Anterior cingulate cortex (tissue), 58 donors: ENCODE measurements at places on chromosomes 16 and 17.

GRCh38 chr17:49598918-49599317 lies 23.2 kb downstream of the NXPH3 start:
- no peak for DNase-seq

GRCh38 chr17:47159315-47159714 lies 29.8 kb downstream of the CDC27 start:
- no peak for DNase-seq

- DNase-seq, result no peak
These were observed 13.5 kb downstream of the SUPT6H start for GRCh38 chr17:28675490-28675889.

DNA sequence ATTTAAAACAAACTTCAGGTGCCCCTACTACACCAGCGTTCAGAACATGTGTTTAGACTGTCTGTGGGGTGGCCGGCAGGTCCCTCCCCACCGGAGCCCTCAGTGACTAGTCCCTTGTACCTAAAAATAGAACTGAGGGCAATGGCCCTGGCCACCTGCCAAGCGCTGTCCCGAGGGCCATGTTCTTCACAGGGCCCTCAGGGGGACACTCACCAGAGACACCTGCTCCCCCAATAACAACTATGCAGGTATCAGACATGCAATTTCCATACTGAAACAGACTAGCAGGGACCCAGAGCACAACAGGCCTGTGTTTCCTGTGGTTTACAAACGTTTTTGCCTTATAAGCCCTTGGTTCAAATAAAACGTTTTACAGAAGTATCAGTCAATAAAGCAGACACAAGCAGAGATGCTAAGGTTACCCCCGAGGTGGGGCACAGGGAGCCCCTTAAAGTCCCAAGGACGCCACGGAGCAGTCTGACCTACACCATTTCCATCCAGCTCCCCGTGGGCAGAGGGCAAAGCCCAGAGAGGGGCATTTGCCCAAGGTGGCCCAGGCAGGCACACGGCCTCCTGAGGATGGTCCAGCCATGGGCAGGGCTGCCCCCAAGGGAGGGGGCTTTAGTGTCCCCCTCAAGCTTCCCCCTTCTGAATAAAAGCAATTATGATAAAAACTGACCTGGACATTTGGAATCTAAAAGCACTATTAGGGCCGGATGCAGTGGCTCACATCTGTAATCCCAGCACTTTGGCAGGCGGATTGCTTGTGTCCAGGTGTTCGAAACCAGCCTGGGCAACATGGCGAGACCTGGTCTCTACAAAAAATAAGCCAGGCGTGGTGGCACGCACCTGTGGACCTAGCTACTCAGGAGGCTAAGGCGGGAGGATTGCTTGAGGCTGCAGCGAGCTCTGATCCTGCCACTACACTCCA lies 896 bp upstream of the MYLK3 start:
- DNase-seq, result no peak

GRCh38 chr16:77133706-77134105 lies 57.3 kb upstream of the MON1B start:
- no peak for DNase-seq

DNA sequence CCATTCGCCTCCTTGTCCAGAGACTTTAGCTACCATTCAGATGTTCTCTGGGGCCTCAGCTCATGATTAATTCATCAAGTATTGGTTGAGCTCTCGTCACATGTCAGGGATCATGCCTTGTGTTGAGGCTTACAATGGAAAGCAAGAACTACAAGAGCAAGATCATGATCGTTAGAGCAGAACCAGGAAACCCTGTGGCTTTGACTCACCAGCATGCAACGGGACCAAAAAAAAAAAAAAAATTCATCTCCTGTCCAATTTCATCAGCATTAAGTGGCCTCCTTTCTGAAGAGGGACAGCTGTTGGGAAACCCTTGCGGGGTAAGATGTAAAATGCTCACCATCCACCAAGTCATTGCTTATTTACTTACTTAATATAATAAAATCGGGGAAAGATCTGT lies 12.1 kb upstream of the USP10 start:
- no peak for DNase-seq

- DNase-seq, result no peak
These were observed 58.2 kb downstream of the PECAM1 start for GRCh38 chr17:64332502-64332901.

- no peak for DNase-seq
These were observed 34.9 kb downstream of the PRKCA start for GRCh38 chr17:66337268-66337667.

- DNase-seq, result no peak
These were observed 10.8 kb downstream of the IGFBP4 start for GRCh38 chr17:40453881-40454612.

DNA sequence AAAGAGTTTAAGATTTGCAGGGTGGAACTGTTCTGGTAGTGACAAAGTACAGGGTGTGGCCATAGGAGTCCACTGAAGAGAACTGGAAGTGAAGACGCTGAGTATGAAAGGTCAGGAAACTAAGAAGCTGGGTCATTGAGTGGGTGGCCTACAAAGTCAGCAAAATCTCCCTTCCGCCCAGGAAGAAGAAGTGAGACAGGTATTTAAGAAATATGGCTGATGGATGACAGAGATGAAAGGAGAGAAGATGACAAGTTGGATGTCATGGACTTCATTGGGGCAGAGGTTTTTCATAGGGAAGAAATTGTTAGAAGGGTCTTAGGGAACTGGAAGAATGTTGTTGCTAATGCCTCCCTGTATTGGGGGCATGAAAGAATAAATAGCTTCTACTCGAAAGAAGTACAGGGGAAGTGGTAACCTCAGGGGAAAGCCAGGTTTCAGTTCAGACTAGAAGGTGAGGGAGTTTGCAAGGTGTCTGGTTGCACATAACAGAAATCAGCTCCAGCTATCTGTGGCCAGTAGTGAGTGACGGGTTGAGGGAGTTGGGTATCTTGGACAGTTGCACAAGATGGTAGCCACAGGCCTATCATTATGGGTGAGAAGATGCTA lies 33.6 kb upstream of the MED13 start:
- DNase-seq, result no peak

GRCh38 chr16:53565296-53565863 lies 62.4 kb upstream of the AKTIP start:
- DNase-seq, result no peak

DNA sequence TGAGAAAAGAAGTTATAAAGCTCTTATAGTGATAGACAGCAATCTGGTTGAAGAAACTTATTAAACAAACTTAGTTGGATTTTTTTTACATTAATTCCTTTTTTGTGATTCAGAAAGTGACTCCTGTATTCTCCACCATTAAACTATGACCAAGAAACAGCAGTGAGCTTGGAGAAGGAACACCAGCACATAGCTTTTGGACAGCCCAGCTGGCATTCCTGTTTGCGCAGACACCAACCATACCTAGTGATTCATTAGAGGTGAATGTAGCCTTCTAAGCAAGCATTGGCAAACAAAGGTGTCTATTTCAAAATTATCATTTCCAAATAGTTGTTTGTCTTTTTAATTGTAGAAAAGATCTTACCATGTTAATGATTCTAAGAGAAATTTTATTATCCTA lies 94.4 kb downstream of the STXBP4 start:
- no peak for DNase-seq

DNA sequence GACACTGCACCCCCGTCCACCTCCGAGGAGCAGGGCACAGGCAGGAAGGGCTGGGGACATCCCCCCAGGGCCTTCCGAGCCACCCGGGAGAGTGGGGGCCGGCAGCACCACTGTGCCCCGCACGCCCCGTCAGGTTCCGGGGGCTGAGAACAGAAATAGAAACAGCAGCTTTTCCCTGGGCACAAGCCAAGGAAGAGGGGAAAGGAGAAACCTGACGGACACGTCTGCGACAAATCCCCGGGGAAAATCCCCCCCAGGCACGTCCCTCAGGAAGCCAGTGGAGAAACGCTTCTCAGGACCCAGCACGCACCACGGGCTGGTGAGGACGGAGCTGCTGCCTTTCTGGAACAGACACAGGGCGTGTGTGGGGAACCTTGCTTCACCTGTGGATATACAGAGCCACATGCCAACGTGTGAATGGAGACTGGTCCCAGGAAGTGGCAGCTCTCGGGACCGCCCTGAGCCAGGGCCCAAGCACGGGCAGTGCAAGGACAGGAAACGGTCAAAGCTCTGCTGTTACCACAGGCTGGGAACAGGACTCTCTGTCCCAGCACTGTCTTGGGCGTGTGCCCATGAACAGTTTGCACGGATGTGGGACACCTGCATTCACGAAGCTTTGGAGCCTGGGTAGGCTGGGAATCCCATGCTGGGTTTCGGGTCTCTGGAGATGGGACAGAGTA lies 1.2 kb upstream of the TMEM204 start:
- DNase-seq, result no peak

DNA sequence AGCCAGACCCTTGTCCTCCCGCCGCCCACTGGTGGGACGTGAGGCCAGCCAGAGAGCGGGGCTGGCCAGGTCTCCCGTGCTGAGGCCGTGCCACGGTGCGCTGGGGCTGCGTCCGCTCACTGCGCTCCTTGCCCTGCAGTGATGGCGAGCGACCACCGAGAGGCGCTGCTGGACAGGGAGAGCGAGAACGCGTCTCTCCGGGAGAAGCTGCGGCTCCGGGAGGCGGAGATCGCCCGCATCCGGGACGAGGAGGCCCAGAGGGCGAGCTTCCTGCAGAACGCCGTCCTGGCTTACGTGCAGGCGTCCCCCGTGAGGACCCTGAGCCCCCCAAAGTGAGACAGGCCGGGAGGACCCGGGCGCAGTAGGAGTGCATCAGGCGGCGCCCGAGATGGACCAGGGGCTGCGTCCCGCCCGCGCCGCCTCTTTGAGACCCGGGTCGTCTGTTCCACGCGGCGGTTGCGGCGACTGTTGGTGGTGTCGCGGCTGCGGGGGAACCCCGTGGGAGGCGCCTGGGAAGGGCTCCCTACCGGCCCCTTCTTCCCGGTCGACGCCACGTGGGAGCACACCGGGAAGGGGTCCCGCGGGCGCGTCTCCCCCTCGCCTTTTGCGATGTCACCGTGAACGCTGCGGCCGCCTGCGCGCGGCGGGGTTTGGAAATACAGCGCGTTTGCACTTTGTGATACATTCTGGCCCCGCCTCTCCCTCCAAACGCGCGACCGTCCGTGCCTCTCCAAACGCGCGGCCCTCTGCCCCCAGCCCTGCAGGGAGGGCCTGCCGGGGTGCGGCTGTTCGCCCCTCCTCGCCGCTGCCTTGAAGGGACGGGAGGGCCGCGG lies 792 bp upstream of the RAC3 start:
- peak; percentile 61 for DNase-seq

GRCh38 chr16:19680881-19681340 lies 37.1 kb downstream of the KNOP1 start:
- no peak for DNase-seq

DNA sequence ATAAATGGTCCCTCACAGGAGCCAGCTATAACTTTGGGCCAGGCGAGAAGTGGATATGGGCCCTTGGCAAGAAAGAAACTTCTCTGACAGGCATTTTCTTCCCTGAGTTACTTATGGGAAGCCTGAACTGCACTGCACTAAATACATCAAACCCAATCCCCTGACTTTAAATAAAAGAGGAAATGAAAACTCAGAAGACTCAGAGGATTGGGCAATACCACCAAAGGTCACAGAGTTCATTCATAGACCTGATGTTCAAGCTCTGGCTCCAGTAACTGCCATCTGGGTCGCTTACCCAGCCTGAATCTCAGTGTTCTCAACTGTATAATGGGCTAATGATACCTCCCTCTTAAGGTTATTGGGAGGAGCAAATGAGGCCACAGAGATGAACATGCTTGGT lies 815 bp downstream of the KRT35 start:
- no peak for DNase-seq

DNA sequence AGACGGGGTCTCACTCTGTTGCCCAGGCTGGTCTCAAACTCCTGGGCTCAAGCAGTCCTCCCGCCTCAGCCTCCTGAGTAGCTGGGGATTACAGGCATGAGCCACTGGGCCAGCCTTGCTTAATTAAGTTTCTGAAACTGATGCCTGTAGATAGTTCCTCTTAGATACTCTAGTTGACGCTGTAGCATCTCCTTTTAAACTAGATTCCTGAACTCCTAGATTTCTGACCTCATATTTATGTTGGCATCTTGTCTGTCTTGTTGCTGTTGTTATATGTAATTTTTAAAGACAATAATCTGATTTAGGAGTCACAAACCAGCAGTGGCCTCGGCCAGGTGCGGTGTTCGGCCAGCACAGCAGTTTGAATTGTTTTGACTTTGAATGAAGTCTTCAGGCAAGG lies 37.5 kb downstream of the DHRS7B start:
- DNase-seq, result no peak

GRCh38 chr17:67068999-67069398 lies 24.6 kb downstream of the CACNG1 start:
- DNase-seq, result no peak

GRCh38 chr17:71883845-71884244 lies 237.0 kb upstream of the SOX9 start:
- DNase-seq, result no peak

- DNase-seq, result no peak
These were observed 6.8 kb upstream of the MSI2 start for GRCh38 chr17:57249520-57249919.

GRCh38 chr16:83117810-83118209 lies 491.0 kb downstream of the CDH13 start:
- DNase-seq, result no peak

- DNase-seq, result no peak
These were observed 116.9 kb upstream of the CACNG3 start for GRCh38 chr16:24139282-24139681.

DNA sequence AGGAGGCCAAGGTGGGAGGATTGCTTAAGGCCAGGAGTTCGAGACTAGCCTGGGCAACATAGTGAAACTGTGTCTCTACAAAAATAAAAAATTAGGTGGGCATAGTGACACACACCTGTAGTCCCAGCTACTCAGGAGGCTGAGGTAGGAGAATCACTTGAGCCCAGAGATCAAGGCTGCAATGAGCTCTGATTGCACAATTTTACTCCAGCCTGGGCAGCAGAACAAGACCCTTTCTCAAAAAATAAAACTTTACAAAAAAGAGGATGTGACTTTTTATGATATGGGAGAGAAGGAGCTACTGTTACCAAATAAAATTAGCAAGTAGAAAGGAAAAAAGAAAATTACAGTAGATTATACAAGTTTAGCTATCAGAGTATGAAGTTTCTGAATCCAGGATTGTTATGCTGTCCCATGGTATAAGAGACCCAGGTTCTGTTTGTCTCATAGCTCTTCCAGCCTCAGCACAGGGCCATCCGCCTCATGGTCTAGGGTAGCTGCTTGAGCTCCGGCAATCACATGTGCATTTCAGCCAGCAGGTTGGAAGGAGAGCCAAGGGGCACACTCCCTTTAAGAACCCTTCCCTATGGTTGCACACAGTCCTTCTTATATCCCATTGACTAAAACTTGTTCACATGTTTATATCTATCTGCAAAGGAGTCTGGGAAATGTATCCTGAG lies 13.5 kb downstream of the EEF2K start:
- DNase-seq, result no peak
